ENCODE measurements at places on chromosomes 5 and 9.

DNA sequence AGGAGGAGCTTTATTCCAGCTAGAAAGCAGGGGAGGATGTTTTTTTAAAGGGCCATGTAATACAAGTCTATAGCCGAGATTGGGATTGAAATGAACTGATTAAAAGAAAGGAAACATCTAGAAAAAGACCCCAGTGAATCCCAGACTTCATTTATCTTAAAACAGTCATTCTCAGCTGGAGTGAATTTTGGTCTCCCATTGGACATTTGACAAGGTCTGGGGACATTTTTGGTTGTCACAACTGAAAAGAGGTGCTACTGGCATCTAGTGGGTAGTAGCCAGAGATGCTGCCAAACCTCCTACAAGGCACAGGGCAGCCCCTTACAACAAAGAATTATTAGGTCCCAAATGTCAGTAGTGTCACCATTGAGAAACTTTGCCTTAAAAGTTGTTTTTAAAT is 16.3 kb upstream of the SPINK4 start:
- no peak for DNase-seq

GRCh38 chr5:139459451-139459934 is 3.0 kb downstream of the ECSCR start:
- peak; percentile 66 for DNase-seq

DNA sequence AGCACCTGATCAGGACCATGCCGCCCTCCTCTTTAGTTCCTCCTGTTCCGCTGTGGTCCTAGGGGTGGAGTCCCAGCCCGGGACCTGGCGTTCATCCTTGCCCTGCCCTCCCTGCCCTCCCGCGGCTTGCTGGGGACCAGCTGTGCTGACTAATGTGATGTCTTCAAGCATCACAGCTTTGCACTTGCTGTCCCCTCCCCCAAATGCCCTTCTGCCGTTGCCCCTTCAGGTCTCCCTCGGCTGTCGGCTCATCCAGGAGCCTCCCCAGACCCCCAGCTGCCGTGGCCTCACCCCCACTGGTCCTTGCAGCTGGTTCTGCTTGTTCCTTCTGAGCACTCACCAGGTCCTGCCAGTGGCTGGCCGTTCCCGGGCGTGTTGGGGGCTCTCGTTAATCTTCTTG is 19.9 kb downstream of the RXRA start:
- no peak for DNase-seq

GRCh38 chr5:177964471-177964870 is 31.6 kb downstream of the PROP1 start:
- peak; percentile 22 for DNase-seq

- no peak for DNase-seq
These were observed 91.2 kb upstream of the ERBIN start for GRCh38 chr5:65835191-65835590.

DNA sequence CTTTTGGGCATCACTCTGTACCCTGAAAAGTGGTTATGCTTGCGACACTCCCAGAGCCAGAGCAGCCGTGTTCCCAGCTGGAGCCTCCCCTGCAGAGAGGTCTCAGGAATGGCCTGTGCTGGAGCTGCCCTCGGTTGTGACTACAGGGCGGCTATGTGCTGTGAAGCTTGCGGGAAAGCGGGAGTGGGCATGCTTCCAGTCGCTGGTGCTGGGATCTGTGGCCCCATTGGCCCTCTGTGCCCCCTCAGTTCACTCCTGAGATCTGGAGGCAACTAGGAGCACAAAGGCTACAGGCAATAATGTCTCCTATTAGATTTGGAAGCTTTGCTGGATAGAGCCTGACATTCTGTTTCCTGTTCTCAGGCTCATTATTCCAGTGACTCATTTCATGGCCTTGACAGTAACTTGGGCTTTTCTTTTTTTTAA is 56.9 kb downstream of the GPR107 start:
- peak; percentile 59 for DNase-seq

- DNase-seq = no peak
These were observed 476.8 kb downstream of the CETN3 start for GRCh38 chr5:89932771-89933181.

DNA sequence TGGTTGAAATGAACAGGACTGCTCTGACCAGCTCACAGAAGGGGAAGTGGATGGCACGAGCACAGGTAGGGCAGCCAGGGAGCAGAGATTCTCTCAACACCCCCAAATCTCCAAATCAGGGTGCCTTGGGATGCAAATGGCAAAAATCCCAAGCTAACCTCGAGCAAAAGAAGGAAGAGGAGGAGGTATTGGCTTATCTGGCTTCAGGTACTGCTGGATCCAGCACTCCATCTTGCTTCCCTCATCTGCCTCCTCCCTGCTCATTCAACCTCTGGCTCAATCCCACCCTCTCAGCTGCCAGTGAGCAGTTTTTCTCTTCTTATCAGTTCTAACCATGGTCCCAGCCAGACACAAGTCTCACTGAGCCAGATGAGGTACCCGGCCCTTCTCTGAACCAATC is 41.6 kb upstream of the GGTA1 start:
- no peak for DNase-seq

DNA sequence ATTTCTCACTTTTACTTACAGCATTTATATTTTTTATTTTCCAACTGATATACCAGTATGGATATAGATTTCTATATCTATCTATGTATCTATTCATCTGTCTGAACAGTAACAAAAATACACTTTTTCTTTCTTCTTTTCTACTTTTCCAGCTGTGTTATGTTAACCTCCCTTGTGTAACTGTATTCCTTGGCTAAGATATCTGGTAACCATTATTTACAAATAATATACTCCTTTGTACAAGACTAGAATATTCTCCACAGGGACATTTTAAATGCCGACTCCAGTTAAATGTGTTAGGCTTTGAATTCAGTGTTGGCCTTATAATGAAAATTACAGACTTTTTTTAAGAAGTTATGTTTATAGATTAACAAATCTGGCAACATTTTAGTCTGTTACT is 168.7 kb downstream of the XRCC4 start:
- DNase-seq = no peak

- no peak for DNase-seq
These were observed 15.5 kb downstream of the ADAMTS16 start for GRCh38 chr5:5155617-5156016.

GRCh38 chr5:35884191-35884769 is 27.6 kb downstream of the IL7R start:
- DNase-seq = no peak

- DNase-seq = no peak
These were observed 18.2 kb downstream of the SPACA9 start for GRCh38 chr9:132896906-132897305.

GRCh38 chr5:74409712-74410111 is 230.8 kb downstream of the ENC1 start:
- no peak for DNase-seq

GRCh38 chr5:43997647-43998272 is 391.5 kb downstream of the FGF10 start:
- no peak for DNase-seq

DNA sequence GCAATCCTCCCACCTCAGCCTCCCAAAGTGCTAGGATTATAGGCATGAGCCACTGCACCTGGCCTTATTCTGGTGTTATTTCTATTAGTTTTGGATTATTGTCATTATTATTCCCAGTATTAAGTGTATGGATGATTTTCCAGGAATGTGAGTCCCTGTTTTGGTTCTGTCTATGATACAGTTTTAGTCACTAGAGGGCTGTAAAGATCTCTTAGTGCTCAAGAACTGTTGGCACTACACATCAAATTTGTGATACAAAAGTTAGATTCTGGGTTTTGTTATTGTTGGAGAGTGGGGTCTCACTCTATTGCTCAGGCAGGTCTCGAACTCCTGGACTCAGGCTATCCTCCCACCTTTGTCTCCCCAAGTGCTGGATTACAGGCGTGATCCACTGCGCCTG is 12.1 kb downstream of the CCL28 start:
- no peak for DNase-seq

- no peak for DNase-seq
These were observed 101.9 kb upstream of the COL5A1 start for GRCh38 chr9:134539586-134540194.

- DNase-seq = no peak
These were observed 23.2 kb upstream of the GOLGA1 start for GRCh38 chr9:124964056-124964455.

- DNase-seq = no peak
These were observed 28.4 kb downstream of the PCDHGC5 start for GRCh38 chr5:141517312-141517711.

DNA sequence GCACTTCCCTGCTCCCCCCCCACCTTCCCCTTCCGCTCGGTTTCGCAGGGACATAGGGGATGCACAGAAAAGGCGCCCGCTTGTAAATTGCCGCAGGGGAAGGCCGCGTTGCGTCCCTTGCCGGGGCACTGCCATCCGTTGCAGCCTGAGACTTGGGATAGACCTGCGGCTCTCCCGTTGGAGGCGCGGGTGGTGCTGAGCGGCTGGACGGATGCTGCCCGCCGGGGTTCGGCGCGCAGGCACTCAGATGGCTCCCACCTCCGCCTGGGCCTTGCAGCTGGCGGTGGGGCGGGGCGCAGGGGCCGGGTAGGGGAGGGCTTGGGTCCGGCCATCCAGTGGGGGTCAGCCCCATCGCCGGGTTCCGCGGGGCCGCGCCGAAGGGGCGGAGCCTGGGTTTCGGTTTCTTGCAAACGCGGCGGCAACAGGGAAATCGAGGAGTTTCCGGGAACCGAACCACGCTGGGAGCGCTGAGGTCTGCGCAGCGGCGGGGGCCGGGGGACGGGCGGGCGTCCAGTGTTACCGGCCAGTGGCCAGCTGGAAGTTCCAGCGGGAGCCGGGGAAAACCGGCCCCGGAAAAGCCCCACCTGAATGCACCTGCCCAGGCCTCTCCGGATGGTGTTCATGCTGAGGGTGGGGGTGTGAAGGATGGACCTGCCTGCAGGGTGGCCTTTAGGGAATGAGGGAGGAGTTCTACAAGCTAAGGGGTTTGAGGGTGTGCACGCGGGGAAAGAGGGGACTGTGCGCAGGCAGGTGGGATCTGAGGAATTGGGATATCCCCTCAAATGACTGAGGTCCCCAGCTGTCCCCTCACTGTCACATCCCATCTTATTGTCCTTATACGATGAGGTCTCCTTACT is 6.3 kb upstream of the IRF1 start:
- peak; percentile 96 for DNase-seq
